ENCODE measurements at places on chromosomes 5 and 9.

DNA sequence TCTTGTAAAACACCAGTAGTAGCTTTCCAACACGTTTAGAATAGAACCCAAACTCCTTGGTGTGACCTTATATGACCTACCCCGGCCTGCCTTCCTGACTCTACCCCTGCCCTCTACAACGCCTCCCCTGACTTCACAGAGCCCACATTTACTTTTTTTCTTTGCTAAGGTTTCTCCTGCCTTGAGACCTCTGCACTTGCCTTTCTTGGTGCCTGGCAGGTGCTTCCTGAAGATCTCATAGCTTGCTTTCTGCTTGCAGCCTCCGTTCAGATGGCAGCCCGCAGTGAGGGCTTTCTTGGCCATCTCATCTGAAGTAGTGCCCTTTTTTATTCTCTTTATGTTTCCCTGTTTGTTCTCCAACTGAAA, 24.3 kb downstream of the NUP214 start:
- DNase-seq: no peak

DNA sequence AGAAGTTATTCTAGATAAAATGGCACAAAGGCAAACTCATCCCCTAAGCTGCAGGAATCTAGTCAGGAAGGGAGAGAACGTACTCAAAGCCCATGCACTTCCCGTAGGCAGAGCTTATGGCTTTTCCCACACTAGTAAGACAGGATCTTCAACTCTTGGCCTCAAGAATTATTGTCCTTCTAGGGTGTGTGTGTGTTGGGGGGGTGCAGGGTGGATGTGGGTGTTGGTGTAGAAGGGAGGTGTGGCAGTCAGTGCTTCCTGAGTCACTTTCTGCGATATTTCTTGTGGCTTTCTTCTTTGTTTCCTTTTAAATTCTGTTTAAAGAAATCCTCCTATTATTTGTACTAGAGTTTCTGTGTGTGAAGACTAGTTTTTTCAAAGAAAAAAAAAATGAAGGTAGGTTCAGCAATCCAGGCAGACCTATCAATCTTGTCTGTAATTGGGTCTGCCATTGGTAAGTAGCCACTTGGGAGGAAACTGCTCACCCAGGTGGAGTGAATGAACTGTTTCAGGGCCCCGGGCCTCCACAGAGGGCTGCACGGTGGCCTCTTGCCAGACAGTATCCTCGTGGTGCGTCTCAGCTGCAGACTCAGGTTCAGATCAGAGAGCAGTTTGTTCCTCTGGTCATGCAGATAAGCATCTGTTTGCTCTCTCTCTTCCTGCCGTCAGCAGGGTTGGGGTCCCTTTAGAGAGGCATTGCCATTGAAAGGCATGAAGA, 131.9 kb downstream of the NPR3 start:
- no peak for DNase-seq

DNA sequence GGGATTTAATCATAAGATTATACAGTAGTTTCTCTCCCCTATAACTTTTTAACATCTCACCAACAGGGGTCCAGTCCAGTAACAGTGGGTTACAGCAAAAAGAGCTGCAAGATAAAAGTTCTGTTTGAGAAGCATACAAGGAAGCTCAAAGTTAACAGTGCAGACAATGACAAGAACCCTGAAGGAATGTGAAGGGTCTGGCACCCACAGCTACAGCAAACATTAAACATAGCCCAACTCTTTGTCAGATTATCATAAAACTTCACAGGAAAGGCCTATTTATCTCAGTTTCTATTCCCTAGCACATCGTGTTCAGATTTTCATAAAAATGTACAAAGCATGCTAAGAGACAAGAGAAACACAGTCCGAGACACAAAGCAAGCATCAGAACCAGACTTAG, 309.4 kb downstream of the DIRAS2 start:
- no peak for DNase-seq

GRCh38 chr5:143562935-143563334, 159.4 kb upstream of the NR3C1 start:
- DNase-seq: no peak

DNA sequence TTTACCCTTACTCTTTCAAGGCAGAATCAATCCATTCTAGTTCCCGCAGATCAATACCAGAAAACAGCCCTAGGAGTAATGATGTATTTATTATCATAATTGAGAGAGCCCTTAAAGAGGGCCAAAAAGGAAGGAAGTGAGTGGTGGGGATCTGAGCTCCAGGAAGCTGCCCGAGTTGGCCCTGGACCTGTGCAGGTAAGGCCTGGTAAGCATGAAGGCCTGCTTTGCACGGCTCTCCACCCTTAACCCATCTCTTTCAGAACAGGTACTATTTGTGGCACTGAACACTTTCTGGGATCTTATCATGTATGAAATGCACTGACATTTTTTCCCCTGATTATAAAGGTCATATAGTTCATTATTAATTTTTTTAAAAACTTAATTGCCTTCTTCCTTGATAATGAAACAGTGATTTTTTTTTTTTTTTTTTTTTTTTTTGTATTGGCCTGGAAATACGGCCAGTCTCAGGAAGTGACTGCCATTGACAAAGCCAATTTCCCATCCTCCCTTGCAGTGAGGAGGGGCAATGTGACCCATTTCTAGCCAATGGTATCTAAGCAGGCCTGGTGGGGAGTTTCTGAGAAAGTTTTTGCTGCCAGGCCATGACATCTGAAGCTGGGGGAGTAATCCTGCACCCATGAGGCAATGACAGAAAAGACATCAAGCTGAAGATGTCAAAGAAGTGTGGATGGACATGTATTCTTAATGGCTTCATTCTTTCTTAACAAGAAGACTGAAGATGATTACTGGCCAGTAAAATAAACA, 6.3 kb upstream of the MVB12B start:
- no peak for DNase-seq

DNA sequence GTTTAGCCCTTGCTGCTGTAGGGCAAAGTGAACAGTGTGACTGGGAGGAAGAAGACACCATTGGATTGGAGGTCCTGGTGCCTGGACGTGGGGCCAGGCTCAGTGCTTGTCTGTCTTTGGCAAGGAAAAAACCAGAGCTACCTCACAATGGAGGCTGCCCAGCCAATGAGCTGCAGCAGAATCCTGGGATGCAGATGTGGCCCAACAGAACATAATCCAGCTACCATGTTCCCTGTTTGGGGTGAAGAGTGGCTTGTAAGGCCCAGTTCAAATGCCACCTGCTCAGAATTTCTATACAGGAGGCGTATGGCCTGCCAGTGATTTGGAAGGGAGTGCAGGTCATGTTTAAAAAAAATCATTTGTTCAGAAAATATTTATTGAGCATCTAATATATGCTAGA, at the start of gene SLC36A3:
Gene SLC36A3 (minus strand): TSS at position 101 of the 400 bp plus-strand sequence. CDS start 412 bp downstream, outside the sequence.
- DNase-seq: no peak

DNA sequence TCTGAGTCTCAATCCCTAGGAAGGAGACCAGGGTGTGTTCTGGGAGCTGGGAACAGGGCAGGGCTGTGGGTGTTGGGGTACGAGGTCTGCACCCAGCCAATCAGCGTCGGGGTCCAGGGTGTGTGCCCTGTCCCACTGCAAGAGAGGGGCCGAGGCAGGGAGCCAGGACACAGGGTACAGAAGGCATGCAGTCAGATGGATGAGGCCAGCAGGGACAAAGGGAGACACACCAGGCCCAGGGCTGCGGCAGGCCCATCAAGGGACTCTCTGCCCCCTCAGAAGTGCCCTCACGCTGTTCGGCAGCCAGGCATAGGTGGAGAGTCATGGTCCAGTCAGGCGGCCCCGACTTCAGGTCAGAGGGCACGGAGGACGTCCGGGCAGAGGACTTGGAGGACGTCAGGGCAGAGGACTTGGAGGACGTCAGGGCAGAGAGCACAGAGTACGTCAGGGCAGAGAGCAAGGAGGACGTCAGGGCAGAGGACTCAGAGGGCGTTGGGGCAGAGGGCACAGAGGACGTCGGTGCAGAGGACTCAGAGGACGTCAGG, 28.8 kb upstream of the ADAMTS2 start:
- no peak for DNase-seq

GRCh38 chr5:165232509-165233028, 1727.2 kb downstream of the MAT2B start:
- DNase-seq: no peak

DNA sequence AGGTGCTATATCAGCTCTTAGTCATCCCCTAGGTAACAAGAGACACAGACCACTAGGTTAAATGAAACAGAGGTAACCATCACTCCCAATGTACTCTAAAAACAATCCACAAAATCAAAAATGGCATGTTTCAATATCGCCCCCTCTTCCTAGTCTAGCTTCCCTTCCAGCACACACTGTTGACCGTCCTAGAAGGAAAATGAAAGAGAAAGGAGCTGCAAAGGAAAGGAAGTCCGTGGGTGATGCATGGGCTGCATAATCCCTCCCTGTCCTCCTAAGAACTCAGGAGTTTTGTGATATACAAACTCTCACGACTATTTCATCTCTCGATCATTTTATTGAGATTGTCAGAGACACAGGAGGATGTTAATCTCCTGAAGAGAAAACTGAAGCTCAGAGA, 101.6 kb downstream of the RFK start:
- DNase-seq: no peak

- DNase-seq: no peak
These were observed 429.5 kb upstream of the WWC1 start for GRCh38 chr5:167861928-167862426.

DNA sequence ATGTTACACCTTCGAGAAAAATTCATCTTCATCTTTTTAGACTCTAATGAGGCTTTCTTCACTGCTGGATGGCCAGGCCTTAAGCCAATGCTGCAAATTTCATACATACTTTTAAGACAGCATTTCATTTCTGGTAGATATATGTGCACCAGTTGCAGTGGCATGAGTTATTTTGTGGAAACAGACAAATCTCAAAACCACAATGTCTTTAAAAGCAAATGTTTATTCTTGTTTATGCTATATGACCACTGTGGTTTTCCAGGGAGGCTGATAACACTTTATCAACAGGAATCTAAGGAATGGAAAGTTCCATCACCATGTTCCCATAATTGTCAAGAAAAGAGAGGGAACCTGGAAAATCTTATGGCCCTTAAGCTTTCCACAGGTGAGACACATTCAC, 27.7 kb downstream of the CDH9 start:
- DNase-seq: no peak

- DNase-seq: no peak
These were observed 171.0 kb downstream of the ZNF462 start for GRCh38 chr9:107033966-107034365.

GRCh38 chr5:10331341-10331796, 22.1 kb upstream of the MARCHF6 start:
- DNase-seq: no peak

- DNase-seq: no peak
These were observed 139.7 kb downstream of the LRRC70 start for GRCh38 chr5:62718324-62718723.

GRCh38 chr5:53023969-53024368, 34.8 kb downstream of the ITGA2 start:
- DNase-seq: no peak

DNA sequence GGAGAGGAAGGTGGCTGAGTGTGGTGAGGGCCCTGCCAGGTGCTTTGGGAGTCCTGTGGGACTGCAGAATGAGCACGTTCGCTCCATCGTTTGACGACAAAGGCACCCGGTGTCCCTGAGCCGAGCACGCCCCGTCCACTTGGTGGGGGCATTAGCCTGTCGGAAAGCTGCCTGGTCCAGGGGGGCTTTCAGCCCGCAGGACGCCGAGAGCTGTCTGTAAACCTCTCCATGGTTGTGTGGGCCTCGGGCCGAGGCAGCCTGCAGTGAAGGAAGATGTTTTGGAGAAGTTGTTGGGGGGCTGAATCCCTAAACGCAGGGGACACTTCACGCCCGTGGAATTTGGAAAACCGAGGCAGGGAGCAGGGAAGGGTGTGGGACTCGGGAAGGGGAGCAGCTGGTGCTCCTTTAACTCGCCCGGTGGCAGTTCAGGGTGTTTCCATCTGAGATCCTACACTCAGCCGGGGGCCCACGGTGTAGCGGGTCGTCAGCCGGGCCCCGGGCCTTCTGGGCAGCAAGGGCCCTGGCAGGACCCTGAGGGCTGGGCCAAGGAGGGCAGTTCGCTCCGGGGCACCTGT, 53.8 kb downstream of the MRPL36 start:
- DNase-seq: peak; percentile 62

DNA sequence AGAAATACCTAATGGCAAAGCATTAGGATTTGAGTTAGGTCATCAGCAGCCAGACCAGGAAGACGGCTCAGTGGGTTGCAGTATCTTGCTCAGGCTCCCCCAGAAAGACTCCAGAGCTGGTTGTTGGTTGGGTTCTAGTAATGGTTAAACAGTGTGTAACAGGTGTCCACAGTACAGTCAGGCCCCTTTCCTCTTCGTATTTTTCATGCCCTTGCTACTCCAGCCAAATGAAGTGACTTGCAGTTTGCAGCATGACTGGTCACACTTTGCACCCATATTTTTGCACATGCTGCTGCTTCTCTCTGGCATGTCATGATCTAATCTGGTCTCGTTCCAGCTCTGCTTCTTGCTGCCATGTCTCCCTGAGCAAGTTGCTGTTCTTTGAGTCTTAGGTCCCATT, 60.6 kb upstream of the TRPC7 start:
- no peak for DNase-seq

- no peak for DNase-seq
These were observed 422.1 kb downstream of the DMAC1 start for GRCh38 chr9:7377489-7377888.

- no peak for DNase-seq
These were observed 32.3 kb upstream of the SPATA31E1 start for GRCh38 chr9:87850391-87850790.

DNA sequence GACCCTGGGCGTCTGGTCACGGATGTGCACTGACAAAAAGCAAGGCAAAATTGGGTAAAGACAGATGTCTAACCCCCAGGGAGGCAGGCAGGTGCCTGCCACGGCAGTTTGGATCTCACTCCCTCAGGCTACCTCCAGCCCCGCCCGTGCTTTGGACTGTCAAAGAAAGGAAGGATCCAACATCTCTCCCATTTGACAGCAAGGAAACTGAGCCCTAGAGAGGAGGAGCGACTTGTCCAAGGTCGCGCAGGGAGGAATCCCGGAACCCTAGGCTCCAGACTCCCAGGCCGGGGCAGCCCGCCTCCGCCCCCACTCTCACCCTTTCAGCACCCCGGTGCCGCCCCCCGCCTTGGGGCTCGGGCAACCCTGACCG, 376 bp downstream of the GOLGA1 start:
- no peak for DNase-seq

GRCh38 chr9:98532574-98532973, 176.2 kb downstream of the GABBR2 start:
- no peak for DNase-seq

GRCh38 chr5:2201832-2202231, 319.1 kb upstream of the IRX4 start:
- DNase-seq: no peak

DNA sequence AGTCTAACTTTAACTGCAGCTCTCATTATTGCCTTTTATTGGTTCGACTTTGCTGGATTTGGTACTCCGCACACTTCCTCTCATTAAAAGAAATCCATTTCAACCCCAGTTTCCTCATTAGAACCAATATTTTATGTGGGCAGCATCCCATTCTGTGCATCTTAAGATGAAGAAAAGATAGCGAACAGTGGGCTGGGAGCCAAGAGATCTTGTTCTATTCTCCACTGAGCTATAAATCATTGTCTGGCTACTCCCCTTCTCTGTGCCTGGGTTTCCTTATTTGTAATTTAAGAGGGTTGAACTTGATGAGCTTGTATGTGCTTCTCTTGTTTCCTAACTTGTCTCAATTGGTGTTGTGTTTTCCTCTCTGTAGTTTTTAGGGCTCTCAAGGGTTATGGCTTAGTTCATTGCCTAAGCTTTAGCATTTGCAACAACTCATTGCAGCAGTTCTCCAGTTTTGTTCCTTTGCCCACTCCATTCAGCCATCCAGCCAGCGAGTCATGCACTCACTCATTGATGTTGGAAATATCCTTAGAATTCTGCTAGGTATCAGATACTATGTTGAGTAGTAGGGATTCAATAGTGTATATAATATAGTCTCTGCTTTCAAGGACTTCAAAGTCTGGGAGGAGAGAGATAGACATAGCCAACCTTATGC, 273.3 kb upstream of the TNC start:
- DNase-seq: no peak

GRCh38 chr5:141841378-141842180, 36.6 kb downstream of the PCDH1 start:
- no peak for DNase-seq
